Bronchial epithelial cell (primary cell): ENCODE measurements at places on chromosomes 16 and 17. TPM values are rescaled to one million over a fixed set of nuclear protein-coding genes. Genes with fewer than 3 reads are reported as not detected.

GRCh38 chr16:9056061-9056460 is 35.4 kb upstream of the HAPSTR1 start:
- no peak for DNase-seq

GPT2 gene
- total RNA-seq: 41.3 and 48.0 TPM in 2 replicates

DNA sequence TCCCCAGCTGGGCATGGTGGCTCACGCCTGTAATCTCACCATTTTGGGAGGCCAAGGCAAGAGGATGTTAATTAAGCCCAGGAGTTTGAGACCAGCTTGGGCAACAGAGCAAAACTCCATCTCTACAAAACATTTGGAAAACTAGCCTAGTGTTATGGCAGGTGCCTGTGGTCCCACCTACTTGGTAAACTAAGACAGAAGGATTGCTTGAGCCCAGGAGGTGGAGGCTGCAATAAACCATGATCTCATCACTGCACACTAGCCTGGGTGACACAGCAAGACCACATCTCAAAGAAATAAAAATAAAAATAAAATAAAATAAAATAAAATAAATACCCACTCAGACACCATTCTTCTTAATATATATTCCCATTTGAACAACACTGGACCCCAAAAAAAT is 32.0 kb downstream of the EMP2 start:
- no peak for DNase-seq

DNA sequence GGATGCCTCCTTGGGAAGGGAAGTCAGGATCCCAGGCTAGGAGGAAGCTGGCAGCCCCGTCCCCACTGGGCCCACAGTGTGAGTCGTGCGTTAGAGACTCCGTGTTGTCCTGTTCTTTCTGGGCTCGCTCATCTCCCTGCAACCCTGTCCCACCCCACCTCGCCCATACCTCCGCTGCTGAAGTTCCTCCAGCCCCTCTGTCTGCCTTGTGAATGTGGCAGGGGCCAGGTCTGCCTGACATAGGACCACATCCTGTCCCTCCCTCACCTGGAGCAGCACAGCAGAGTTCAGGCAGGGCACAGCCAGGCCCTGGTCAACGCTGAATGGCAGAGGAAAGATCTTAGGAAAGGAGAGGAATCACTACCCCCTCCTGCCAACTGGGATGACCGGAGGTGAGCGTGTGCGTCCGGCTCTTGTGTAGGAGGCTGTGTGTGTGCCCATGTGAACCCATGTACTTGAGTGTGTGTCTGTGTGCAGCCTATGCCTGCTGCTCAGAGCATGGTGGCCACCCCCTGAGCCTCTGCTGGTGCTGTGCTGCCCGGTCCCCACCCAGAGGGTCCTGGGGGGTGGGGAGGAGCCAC is 12.8 kb downstream of the KCNJ18 start:
- no peak for DNase-seq

GRCh38 chr16:30173054-30173453 is 10.3 kb upstream of the CORO1A start:
- DNase-seq: no peak

ITPRIPL2 gene
- 16.8 and 18.7 TPM in 2 replicates for total RNA-seq

ABCC11 gene
- 0.13 and 0.26 TPM in 2 replicates for total RNA-seq

DNA sequence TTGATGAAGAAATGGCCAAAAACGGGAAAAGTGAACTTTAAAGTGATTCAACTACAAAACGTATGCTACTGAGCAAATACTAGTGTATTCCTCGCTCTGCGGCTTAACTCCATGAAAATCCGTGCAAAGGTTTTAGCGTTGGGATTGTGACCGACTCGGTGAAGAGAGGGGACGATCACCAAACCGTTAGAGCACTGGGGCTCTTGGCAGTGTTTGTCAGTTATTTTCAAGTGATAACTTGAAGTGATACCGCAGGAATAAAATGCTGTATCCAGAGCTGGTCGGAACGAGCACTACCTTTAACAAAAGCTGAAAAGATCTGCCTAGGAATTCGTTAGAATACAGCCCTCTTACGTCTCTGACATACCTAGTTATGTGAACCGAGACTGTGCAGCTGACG is 773 bp upstream of the PPM1D start:
- DNase-seq: no peak

DNA sequence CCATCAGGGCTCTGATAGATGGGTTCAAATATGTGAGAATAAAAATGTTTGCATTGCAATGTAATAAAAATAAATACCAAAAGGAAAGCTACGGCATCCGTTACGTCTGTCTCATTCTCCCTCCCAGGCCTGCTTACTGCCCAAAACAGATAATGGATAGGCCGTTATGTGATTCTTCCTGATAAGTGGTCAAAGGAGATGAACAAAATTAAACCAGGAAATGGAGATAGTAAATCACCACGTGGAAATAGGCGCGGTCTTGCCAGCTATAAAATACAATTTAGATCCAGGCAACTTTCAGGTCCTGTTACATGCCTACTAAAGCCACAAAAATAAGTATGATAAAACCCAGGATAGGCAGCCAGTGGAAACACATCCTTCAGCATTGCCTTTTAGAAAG is 49.5 kb upstream of the CCL1 start:
- no peak for DNase-seq

DNA sequence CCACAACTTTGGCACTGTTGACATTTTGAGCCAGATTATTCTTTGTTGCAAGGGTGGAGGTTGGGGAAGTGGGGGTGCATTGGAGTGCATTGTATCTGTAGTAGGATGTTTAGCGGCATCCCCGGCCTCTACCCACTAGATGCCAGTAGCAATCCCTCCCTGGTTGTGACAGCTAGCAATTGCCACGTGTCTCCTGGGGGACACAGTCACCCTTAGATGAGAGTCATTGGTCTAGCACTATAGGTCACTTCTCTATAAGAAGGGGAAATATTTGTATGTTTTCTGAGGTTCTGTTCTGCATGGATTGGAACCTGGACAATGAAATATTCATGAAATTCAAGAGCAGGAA is 32.4 kb downstream of the MSI2 start:
- DNase-seq: no peak

ZNF469 gene
- total RNA-seq: under 0.01 and 0.13 TPM in 2 replicates
